ENCODE measurements at places on chromosomes 6 and 20.

- no peak for DNase-seq
These were observed 490.9 kb upstream of the SOX4 start for GRCh38 chr6:21102624-21103023.

DNA sequence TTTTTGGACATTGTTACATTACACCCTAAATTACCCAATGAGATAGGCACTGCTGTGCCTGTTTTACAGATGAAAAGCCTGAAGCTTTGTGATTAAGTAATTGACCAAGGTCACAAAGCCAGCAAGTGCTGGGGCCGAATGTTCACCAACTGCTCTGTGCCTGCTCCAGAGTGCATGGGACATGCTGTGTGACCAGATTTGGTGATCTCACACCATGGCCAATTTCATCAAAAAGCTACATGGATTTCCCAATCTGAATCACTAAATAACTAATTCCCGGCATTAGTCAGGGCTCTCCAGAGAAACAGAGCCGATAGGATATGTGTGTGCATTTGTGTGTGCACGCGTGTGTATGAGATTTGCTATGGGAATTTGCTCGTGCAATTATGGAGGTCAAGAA lies 228.3 kb upstream of the ECI2 start:
- no peak for DNase-seq

DNA sequence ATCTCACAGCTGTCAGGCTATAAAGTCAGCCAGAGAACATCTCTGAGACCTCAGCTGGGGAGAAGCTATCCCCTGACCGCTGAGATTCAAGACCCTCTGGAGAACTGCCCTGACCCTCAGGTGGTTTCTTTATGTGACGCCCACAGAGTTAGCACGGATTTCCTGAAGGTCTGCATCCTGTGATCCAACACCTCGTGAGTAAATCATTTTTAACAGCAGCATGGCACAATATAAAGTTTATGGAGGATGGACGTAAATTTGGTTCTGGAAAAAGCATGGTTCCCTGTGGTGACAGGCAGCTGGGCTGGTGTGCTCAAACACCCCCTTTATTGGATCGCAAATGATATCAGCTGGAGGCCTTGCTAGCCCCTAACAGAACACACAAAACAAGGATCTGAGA lies 25.3 kb upstream of the TRAF3IP2 start:
- DNase-seq, result no peak

- DNase-seq, result no peak
These were observed 148.0 kb downstream of the TMEM200A start for GRCh38 chr6:130513770-130514169.

DNA sequence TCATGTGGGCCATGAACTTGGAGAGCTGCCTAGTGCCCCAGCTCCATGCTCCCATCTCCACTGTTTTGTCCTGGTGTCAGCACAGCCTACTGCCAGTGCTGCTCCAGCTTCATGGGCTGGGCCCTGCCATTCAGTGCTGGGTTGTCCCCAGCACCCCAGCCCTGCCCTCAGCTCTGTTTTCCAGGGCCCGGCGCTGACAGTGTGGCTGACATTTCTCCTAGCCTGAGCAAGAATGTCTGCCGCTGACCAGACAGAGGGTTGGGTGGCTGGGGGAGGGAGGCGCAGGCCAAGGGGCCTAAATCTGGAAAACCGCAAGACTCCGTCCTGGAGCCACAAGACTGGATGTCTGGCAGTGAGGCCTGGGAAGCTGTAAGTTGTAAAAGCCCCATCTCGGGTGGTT lies 78.9 kb downstream of the DHX35 start:
- no peak for DNase-seq

DNA sequence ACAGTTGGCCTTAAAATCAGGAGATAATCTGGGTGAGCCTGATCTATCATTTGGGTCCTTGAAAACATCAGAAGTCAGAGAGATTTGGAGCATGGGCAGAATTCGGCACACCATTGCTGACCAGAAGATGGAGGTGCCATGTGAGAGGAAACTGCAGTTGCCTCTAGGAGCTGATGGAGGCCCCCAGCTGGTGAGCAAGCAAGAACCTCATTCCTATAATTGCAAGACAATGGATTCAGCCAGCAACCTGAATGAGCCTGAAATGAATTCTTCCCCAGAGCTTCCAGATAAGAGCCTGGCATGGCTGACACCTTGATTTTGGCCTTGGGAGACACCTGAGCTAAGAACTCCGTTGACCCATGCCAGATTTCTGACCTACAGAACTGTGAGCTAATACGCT lies 76.3 kb upstream of the FYN start:
- no peak for DNase-seq

GRCh38 chr6:163946437-163946836 lies 531.9 kb downstream of the QKI start:
- DNase-seq, result no peak

GRCh38 chr6:12009180-12009685 lies 2.9 kb upstream of the HIVEP1 start:
- DNase-seq, result no peak

GRCh38 chr6:9485992-9486391 lies 928.9 kb downstream of the TFAP2A start:
- DNase-seq, result no peak

- DNase-seq, result no peak
These were observed 463.4 kb downstream of the MAFB start for GRCh38 chr20:40225596-40225995.

DNA sequence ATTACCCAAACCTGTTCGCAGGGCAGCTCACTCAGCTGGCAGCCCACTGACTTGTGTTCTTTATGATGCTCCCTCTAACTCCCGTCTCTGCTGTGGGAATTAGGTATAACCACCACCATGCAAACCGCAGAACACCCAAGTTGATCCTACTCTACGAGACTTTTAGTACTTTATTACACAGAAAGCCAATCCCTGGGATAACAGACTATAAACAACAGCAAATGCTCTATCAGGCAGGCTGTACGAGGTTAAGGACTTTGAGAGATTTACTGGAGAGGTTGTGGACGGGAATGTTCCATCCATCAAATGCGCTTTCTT lies 241.1 kb downstream of the FOXC1 start:
- no peak for DNase-seq

- DNase-seq, result no peak
These were observed 25.5 kb downstream of the ABRACL start for GRCh38 chr6:139054001-139054400.

Data from glomerular endothelial cell (primary cell).